ENCODE measurements at places on chromosomes 11 and 22.

- DNase-seq, result no peak
Observed at GRCh38 chr11:129721685-129722084, 94.0 kb upstream of the TMEM45B start.

GRCh38 chr11:118609380-118610224 lies 2.2 kb downstream of the PHLDB1 start:
- DNase-seq, result peak; percentile 81

DNA sequence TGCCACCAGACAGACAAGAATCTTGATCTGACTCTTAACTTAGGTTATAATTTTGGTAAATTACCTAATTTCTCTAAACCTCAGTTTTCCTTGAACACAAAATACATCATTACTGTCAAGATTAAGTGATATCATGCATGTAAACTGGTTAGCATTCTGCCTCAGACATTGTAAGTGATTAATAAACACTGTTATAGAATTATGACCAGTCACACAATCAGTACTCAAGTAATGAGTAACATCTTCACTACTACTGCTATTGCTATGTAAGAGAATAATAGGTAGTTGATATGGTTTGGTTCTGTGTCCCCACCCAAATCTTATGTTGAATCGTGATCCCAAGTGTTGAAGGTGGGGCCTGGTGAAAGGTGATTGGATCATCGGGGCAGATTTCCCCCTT lies 218.9 kb downstream of the SBF2 start:
- DNase-seq, result no peak

DNA sequence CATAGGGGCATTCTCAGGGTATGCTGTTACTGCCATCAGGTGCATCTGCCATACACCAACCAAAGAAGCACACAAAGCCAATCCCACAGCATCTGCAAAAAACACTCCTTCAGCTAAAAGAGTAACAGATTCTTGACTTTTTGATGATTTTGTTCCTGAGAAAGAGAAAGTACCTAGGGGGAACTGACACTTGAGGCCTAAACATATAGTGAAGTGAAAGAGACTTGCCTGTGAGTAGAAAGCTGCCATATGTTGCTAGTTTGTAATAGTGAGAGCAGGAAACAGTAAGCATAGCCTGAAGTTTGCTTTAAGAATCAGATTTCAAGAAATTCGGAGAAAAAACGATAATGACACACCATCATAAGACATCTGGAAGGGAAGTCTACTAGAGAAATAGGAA lies 97.9 kb upstream of the CTSC start:
- no peak for DNase-seq

GRCh38 chr11:102421261-102421660 lies 31.3 kb downstream of the TMEM123 start:
- no peak for DNase-seq

- peak; percentile 75 for DNase-seq
Observed at GRCh38 chr11:125591649-125592304, 875 bp upstream of the STT3A start.

DNA sequence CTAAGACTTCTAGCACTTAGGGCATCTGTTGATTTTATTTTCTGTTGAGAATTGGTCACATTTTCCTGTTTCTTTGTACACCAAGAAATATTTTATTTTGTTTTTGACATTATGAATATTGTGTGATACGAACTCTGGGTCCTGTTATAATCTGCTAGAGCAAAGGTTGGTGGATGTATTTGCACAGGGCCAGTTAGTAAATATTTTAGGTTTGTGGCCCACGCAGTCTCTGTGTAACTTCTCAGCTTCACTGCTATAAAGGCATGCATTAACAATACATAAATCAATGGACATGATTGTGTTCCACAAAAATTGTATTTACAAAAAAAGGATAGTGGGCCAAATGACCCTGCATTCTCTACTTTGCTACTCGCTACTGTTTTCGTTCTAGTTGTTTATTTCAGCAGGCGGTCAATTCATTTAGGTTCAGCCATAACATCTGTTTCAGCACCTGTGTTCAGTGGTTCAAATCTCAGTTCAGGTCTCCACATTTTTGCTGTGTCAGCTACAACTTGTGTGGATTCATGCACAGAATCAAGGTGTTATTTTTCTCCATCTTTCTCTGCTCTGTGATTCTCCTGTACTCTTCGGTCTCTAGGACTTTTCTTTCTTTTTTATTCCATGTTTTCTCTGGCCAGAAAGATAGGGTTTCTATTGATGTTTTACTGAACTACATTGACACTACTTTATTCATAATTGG lies 786.2 kb downstream of the ETS1 start:
- DNase-seq, result no peak

DNA sequence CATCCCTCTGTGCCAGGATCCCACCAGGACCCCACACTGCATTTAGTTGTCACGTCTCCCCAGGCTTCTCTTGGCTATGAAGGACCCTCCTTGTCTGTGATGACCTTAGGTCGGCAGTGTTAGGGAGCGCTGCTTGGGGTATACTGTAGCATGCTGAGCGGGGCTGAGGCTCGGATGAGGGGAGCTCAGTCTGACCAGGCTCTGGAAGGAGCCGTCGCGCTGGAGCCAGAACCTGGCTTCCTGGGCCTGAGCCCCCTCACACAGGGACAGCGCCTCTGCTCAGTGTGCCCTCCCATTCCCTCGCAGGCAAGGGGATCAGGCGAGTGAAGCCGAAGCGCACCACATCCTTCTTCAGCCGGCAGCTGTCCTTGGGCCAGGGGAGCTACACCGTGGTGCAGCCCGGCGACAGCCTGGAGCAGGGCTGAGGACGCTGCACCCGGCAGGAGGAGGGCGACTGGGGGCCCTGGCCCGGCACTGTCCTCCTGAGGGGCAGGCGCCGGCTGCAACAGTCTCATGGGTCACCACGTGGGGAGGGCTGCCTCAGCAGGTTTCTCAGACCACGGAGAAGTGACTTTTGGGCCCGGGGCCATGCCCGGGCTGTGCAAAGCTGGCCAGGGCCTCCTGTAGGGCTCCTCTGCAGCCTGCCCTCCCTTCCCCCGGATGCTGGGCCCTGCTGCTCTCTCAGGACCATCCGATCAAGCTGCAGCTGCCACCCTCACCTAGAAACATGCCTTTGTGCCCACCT lies 11.5 kb upstream of the NEAT1 start:
- DNase-seq, result no peak

GRCh38 chr11:102757823-102758549 lies 22.4 kb downstream of the MMP10 start:
- peak; percentile 76 for DNase-seq

DNA sequence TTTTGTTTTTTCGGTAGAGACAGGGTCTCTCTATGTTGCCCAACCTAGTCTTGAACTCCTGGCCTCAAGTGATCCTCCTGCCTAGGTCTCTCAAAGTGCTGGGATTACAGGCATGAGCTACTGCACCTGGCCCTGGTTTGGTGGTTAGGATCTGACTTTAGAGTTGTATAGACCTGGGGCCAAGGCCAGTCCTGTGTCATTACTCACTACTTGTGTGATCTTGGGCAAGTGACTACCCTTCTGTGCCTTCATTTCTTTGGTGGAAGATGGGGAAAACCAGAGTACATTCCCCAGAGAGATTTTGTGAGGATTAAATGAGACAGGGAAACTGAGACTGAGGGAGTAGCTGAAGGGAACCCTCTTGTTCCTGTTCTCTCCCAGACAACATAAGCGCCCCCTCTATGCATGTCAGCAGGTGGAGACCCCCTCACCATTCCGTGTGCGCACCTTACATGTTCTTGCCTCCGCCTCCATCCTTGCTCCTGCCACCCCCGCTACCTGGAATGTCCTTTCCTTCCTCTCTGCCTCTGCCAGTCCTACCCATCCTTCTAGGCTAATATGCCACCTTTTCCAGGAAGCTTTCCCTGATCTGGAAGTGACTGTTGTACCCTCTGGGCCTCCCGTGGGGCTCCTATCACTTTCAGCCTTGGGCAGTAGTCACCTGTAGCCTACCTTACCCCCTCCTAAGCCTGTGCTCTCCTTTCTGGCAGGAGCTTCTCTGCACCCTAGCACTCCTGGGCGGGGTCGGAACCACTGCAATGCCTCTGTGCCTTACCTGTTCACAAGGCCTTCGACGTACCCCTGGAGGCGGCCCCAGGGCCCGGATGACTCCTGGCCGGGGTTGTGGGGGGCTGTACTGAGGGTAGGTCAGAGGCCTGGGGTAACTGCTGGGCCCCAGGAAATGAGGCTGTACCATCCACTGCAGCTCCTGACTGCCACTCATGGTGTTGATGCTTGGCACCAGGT lies 3.9 kb downstream of the FOSL1 start:
- DNase-seq, result peak; percentile 60

GRCh38 chr11:8022876-8023275 lies 35.7 kb downstream of the EIF3F start:
- DNase-seq, result no peak

- no peak for DNase-seq
Observed at GRCh38 chr11:84224042-84224441, 937.9 kb upstream of the CCDC90B start.

DNA sequence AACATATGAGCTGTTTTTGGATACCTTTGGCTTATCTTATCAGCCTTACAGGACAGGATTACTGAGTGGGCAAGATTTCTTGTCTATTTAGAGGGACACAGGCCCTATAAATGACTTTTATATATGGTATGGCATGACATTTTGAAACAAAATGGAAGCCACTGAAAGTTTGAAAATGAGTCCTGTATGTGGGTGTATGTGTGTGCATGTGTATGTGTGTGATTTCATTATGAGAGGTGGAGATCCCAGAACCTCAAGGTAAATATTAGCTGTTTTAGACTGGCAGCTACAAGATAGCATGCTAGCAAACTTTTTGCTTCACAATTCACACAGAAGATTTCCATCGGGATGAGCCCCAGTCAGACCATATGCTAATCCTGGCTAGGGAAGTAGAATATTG lies 970.5 kb upstream of the CCDC90B start:
- DNase-seq, result no peak

GRCh38 chr11:10050561-10050960 lies 243.5 kb downstream of the SBF2 start:
- DNase-seq, result peak; percentile 34

- DNase-seq, result no peak
Observed at GRCh38 chr11:134287561-134287960, 11.4 kb downstream of the GLB1L3 start.

GRCh38 chr11:47186700-47187695 lies 764 bp upstream of the PACSIN3 start:
- DNase-seq, result peak; percentile 58

GRCh38 chr11:126654886-126655806 lies 299.7 kb downstream of the ST3GAL4 start:
- no peak for DNase-seq

DNA sequence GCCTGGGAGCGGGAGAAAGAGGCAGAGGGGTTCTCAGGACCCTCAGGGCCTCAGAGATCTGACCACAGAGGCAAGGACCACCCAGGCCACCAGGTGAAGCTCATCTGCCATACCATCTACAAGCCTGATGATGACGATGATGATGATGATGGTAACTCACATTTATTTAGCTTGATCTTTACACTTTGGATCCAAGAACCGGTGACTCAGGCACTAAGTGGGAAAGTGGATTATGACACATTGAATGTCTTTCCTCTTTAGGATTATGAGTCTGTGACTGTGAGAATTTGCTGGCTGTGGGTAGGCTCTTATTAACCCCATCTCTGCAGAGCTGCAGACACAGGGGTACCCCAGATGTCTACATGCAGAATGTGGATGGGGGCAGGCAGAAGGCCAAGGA lies 110.3 kb downstream of the DSCAML1 start:
- DNase-seq, result peak; percentile 37

GRCh38 chr11:19735909-19736498 lies 23.4 kb downstream of the NAV2 start:
- DNase-seq, result no peak

- peak; percentile 34 for DNase-seq
Observed at GRCh38 chr11:92702037-92702804, 267.2 kb upstream of the MTNR1B start.

- DNase-seq, result no peak
Observed at GRCh38 chr11:85052636-85053035, 574.5 kb downstream of the DLG2 start.

DNA sequence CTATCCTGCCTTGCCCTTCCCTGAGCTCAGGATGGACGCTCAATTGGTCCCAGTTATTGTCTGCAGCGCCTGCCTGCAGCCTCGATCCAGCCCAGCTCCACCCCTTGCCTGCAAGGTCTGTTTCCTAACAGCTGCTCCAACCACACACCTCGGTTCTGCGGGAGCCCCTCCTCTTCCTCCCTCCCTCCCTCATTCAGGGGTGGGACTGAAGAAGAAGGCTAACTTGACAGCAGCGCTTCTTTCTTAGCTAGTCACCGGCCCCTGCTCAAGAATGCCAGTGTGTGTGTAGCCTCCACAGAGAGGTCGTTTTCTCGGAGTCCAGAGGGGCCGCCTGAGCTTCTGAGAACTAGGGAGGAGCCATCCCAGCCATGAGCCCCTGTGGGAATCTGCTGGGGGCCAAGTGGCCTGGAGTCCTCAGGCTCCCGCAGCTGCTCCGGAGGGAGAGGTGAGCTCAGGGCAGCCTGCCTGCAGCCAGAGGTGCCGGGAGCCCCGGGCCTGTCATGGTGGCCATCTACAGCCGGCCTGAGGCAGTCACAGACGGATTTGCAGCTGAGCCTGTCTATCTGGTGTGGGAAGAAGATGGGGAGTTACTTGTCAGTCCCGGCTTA lies 36.1 kb downstream of the LIMK2 start:
- peak; percentile 86 for DNase-seq

DNA sequence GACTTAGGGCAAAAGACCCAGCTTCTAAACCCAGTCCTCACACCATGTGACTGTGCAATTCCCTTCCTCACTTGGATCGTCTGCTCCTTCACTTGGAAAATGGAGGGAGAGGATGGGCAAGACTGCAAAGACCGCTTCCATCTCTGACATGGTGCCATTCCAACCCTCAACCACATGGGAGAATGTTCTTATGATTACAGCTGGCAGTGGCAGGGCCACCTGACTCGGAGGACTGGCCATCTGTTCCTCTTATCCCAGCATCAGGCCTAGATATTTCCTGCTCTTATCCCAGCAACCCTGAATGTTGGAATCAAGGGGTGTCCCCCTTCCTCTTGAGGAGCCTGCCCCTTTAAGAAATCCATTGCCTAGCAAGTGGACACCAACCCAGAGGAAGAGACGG lies 15.4 kb downstream of the DSCAML1 start:
- no peak for DNase-seq

DNA sequence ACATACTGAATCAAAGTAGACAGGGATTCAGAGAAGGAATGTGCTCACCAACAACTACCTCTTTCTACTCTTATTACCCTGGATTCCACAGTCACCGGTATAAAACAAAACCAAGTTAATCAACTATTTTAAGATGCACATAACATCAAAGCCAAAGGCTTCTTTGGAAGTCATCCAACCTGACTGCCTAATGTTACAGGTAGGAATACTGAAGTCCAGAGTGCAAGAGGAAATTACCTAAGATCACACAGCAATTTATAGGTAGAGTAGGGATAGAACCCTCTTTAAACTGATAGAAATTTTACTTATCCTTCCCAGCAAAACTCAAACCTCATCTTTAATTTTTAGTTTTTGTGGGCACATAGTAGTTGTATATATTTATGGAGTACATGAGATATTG lies 76.3 kb downstream of the PAK1 start:
- no peak for DNase-seq

DNA sequence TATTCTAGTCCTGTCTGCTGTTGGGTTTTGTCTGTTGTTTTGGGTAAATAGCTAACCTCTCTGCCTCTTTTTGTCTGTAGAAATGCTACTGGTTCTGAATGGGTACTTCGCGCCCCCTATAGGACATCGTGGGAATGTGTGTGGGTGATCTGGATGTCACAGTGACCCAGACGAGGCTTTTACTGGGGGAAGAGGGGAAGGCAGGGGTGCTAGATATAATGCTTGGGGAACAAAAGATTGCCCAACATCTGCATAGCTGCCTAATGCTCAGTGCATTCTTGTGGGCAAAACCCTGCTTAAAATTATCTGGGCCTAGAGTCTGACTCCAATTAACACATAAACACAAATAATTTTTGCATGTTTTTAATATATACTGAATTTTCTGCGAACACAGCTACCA lies 57.7 kb downstream of the BMAL1 start:
- peak; percentile 81 for DNase-seq

- peak; percentile 65 for DNase-seq
Observed at GRCh38 chr22:50696799-50697561, 24.4 kb downstream of the SHANK3 start.

All from GM23248 (cell line).